Aorta (tissue), 5 donors: ENCODE measurements at places on chromosomes 1 and 21. TPM values are rescaled to one million over a fixed set of nuclear protein-coding genes. Genes with fewer than 3 reads are reported as not detected.

DCAF8 gene
- total RNA-seq, result 152 TPM

NFASC gene
- 92.7 TPM for total RNA-seq

DNA sequence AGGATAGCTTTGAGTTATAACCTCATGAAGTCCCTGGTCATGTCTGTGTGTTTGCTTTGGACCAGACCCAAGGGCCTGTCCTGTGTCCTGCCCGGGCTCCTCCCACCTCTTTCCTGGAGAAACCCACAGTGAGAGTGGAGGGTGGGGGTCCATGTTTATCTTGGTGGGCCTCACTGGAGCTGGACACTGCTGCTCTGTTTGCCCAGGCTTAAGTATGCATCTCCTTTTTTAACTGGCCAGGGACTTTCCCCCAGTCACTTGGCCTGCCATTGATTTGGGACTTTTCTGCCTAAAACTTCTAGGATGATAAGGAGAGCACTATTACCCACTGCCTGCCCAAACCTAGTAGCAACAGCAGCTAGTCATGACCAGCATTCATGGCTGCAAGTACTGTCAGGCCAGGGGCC, 49.8 kb downstream of the DDR2 start:
- H3K36me3 ChIP-seq, result no peaks in the 10 kb centered on the region
- DNase-seq, result no peak
- H3K27ac ChIP-seq, result no peak overlapping the region
- peaks cover 1% of the 10 kb centered on the region for H3K4me1 ChIP-seq
- H3K4me3 ChIP-seq, result no peak overlapping the region

DNA sequence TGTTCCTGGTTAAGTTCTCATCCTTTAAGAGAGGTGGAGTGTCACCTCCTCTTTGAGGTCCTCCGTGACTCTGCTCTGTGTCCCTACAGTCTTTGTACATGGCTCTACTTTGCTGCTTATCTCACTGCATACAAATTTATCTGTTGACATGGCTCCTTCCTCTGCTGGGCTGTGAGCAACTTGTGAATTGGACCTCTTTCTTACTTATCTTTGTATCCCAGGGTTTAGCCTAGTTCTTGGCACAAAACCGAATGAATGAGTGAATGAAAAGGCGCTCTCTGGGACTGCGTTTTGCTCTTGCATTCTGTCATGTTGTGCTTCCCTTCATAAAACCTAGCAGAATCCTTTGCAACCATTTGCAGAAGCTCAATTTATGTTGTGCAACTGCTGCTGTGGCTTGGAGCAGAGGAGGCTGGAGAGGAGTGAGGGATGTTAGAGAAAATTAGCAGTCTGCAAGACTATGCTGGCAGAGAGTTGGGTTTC, 12.4 kb downstream of the SLC26A9 start:
- H3K27ac ChIP-seq, result no peak overlapping the region
- H3K27me3 ChIP-seq, result no peaks in the 10 kb centered on the region
- peak; percentile 2 for DNase-seq
- no peak overlapping the region for H3K4me3 ChIP-seq
- no peaks in the 10 kb centered on the region for H3K4me1 ChIP-seq

GRCh38 chr1:47991187-47991586, 6.0 kb downstream of the TRABD2B start:
- H3K4me1 ChIP-seq, result no peaks in the 10 kb centered on the region
- no peak overlapping the region for H3K4me3 ChIP-seq
- no peak overlapping the region for H3K27ac ChIP-seq

DNA sequence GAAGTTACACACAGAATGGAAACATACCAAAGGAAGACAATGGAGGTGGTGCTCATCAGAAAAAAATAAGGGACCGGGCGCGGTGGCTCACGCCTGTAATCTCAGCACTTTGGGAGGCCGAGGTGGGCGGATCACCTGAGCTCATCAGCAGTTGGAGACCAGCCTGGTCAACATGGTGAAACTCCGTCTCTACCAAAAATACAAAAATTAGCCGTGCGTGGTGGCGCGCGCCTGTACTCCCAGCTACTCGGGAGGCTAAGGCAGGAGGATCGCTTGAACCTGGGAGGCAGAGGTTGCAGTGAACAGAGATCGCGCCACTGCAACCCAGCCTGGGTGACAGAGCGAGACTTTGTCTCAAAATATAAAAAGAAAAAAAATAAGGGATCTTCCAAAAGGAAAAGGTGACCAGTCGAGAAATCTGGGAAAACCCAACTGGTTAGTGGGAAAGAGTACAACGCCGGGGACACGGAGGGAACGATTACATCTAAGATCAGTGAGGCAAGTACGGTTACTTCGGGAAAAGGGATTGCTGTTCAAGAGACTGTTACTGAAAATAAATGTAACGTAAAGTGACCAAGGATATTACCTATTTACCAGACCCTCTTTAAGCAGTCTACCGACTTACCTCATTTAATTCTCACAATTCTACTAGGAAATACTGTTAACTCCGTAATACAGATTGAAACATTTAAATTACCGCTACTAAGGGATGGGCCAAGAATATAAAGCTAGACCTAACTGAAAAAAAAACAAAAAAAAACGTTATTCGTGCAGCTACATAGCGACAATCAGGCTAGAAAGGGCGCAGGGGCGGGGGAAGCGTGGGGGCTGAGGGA, 822 bp downstream of the CCT3 start:
- H3K27me3 ChIP-seq, result no peaks in the 10 kb centered on the region
- peak overlapping the region; percentile 81 for H3K4me3 ChIP-seq
- H3K36me3 ChIP-seq, result no peaks in the 10 kb centered on the region
